ENCODE measurements at places on chromosomes 6 and 20.

DNA sequence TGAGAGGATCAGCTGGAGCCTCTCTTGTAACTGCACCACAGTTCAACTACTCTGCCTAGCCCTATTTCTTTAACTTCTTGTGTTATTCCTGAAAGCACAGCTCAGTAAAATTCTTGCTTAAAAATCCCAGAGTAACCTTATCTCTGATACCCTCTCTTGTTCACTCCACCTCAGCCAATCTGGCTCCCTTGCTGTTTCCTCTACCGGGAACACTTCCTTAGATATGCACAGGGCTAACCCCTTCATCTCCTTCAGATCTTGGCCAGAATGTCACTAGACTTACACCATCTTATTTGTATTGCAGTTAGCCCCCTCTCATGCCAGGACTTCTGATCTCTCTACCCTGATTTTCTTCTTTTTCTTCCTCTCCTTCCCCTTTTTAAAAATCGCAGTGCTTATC, 2.6 kb upstream of the ZKSCAN3 start:
- DNase-seq = no peak

GRCh38 chr20:10715035-10715434, 41.2 kb upstream of the JAG1 start:
- DNase-seq = no peak

DNA sequence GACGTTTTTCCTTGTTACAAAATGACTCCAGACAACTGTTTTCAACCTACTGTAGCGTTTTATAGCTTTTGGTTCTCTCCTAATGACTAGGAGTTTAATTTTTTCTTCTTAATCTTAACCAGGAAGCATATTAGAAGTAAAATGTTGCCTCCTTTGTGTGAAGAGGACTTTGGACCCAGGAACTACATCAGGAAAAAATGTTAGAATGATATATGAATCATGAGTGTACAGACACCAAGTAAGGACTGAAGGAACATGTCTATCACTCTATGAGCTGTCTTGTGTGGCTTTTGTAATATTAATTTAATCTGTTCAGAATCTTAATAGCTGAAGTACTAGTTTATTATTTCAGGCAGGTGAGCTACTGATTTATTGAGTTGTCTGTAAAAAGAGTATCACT, 71.0 kb upstream of the MARCKS start:
- DNase-seq = no peak

DNA sequence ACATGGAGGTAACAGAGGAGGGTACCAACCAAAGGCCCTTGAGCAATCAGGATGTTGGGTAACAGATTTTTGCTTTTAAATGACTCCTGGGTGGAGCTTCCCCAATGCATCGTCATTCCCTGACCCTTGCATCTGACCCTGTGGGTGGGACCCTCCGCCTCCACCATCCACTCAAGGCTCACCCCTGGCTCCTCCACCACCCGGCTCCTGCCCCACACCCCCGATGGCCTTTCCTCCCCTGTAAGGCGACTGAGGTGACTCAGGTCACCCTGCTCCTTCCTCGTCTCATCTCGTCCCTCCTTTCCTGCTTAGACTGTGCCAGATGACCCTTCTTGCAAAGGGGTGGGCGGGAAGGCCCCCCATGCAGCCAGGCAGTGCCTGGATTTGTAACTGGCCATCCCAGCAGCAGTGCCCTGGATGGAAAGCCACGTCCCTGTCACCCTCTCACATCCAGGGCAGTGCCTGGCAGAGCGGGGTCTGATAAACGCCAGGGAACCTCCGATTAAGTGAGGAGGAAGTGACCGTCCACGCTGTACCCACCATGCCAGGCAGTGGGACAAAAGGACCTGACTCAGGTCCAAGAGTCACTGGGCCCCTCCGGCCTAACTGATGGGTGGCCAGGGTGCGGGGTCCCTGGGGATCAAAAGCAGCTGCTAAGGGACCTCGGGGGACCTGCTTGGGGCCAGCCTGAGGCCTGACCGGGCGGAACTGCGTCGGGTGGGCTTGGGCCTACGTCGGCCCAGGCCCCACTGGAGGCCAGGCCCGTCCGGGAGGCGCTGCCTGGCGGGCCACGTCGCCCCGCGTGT, 624 bp upstream of the NPEPL1 start:
- DNase-seq = no peak

DNA sequence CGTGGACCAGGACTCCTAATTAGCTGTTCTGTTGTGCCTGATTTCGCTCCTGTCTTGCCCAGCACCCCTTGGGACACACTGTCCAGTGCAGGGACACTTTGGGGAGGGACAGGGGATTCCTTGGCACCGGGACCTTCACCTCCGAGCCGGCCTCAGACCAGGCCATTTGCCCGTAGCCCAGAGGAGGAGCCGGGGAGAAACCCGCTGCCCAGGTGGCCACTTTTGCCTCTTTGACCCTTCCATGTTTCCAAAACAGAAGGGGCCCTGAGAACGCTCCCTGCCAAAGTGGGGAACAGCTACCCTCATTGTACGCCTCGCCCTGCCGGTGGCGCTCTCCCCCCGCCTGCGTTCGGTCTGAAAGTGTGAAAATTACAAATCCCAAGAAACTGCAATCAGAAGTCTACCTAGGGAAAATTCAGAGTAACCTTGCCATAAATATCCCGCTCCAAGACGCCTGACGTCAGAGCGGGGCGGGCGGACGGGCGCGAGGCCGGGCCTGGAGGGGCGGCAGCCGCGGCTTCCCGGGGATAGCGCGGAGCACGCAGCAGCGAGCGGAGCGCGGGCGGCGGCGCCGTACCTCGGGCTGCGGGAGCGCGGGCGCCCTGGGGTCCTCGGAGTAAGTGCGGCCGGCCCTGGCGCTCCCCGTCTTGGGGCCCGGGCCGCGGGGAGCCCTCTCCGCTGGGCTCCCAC, at the start of gene DAAM2:
Gene DAAM2, plus strand, starts transcription at position 527 of the 690 bp plus-strand sequence. CDS start 63,927 bp downstream, outside the sequence.
- DNase-seq = no peak

DNA sequence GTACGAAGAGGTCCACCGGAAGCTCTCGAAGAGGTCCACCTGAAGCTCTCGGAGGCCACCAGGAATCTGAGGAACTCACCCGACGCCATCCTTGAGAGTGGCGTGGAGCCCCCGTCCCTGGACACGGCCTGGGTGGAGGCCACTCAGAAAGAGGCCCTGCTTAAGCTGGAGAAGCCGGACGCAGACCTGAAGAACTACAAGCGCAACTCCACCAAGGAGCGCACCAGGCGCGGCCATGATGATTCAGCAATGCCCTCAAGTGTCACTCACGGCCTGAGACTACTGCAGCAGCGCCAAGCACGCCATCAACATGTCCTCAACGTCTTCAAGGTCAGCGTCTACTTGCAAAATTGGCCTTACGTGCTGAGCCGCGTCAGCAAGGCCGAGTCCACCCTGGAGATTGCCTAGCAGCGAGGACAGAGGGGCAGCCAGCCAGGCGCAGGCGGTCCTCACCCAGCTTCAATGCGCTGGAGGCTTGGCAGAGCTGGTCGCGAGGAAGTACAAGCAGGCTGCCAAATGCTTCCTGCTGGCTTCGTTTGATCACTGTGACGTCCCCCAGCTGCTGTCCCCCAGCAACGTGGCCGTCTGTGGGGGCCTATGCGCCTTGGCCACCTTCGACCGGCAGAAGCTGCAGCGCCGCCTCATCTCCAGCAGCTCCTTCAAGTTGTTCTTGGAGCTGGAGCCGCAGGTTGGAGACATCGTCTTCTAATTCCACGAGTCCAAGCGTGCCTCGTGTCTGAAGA, 7.7 kb upstream of the GJA10 start:
- DNase-seq = no peak

GRCh38 chr6:27303613-27304272, 8.3 kb downstream of the POM121L2 start:
- no peak for DNase-seq
